ENCODE measurements at places on chromosomes 5 and 9. TPM values are rescaled to one million over a fixed set of nuclear protein-coding genes. Genes with fewer than 3 reads are reported as not detected.

Gene TMEFF1
- 4.4 TPM for polyA plus RNA-seq

Gene DNAH5
- 1.2 TPM for polyA plus RNA-seq

Gene PTGDS
- 87.8 TPM for polyA plus RNA-seq

Gene SECISBP2
- 60.5 TPM for polyA plus RNA-seq

Gene ERP44
- 30.8 TPM for polyA plus RNA-seq

Gene CKS2
- 109 TPM for polyA plus RNA-seq

Gene PAEP
- polyA plus RNA-seq = 0.38 TPM

Gene ECSCR
- polyA plus RNA-seq = 30.4 TPM

Gene RASEF
- 8.9 TPM for polyA plus RNA-seq

Gene TXNDC8
- not detected for polyA plus RNA-seq

Gene FAM169A
- 18.0 TPM for polyA plus RNA-seq

Gene SLC36A3
- polyA plus RNA-seq = not detected

Gene IFNB1
- not detected for polyA plus RNA-seq

Gene FKTN
- 29.3 TPM for polyA plus RNA-seq

Gene GRIN1
- not detected for polyA plus RNA-seq

Gene ADRB2
- 0.40 TPM for polyA plus RNA-seq

Gene NDFIP1
- 111 TPM for polyA plus RNA-seq

Data from renal pelvis (tissue), 12 donors.